ENCODE measurements at places on chromosomes 5 and 9.

DNA sequence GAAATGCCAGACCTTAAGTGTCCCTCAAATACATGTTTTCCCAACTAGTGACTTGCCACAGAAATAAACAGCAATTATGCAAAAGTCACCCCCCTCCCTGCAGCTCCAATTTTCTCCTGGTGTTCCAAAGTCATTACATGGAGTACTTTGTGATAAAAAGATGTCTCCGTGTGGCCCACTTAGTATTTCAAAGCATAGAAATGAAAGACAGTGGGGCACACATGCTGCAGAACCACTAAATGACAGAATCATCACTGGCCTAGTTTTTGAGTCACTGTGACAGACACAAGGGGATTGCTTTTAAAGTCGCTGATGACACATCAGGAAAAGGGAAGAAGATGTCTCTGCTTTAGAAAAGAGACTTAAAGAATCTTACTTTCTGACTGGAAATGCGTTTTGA, 323.4 kb downstream of the PSAT1 start:
- no peak for DNase-seq

GRCh38 chr9:136229096-136230065, 16.2 kb downstream of the QSOX2 start:
- DNase-seq, result no peak

DNA sequence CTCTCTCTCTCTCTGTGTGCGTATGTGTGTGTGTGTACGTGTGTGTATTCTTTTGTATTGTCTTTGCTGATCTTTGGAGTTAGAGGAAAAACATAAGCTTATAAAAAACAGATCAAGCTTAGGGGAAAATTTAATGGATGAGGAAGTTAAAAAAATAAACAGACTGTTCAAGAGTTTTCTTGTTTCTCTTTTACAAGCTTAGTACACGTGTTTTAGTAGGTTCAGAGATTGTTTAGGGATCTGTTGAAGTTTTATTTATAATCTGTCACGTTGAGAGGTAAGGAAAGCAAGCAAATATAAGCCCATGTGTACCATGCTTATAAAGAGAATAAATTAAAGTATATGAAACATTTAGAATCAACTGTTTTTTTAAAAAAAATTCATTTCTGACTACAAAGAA, 1470.3 kb upstream of the NUDT12 start:
- no peak for DNase-seq

GRCh38 chr5:68725905-68726683, 367.7 kb upstream of the SLC30A5 start:
- DNase-seq, result no peak

DNA sequence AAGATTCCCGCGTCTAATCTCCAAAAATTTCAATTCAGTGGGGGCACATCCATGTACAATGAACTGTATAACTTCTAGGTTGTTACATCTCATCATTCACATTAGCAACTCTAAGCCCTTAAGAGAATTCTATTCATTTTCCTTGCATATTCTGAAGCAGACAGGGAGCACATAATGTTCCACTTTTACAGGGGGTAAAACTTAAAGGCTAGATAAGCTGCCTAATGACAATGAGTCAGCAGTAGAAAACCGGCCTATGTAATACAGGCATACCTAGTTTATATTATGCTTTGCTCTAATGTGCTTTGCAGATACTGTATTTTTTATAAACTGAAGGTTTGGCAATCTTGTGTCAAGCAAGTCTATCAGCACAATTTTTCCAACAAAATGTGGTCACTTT, 40.4 kb downstream of the PTAR1 start:
- DNase-seq, result no peak

DNA sequence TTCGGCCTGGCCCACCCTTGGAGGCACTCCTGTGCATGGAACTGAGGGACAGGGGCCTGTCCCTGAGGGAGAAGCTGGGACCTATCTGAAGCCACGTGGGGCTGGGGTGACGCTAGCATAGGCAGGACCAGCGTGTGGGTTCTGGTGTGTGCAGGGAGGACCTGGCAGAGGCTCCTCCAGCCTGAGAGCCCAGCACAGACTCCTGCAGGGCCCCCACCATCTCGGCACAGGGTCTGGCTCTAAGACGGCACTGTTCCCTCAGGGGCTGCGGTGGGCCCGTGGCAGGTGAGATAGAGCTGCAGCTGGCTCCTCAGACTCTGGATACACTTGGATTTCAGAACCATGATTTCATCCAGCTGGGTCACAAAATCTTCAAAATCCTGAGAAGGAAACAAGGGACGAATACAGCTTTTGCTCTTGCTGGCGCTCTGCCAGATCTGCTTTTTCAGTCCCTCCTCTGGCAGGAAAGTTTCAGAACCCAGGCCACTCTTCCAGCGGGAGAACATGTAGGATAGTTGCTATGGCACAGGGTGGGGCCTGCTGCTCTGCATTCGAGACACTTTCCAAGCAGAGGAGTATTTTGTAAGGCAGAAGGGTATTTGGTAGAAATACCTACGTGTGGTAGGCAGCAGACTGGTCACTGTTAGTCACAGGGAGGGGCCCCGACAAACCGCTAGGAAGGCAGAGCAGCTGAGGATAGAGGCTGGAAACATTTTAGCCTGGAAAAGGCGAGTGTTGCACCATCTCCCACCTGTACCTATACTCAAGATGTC, 74.7 kb downstream of the KIF24 start:
- peak; percentile 72 for DNase-seq

- DNase-seq, result no peak
Observed at GRCh38 chr5:125209650-125210049, 463.2 kb upstream of the ZNF608 start.

DNA sequence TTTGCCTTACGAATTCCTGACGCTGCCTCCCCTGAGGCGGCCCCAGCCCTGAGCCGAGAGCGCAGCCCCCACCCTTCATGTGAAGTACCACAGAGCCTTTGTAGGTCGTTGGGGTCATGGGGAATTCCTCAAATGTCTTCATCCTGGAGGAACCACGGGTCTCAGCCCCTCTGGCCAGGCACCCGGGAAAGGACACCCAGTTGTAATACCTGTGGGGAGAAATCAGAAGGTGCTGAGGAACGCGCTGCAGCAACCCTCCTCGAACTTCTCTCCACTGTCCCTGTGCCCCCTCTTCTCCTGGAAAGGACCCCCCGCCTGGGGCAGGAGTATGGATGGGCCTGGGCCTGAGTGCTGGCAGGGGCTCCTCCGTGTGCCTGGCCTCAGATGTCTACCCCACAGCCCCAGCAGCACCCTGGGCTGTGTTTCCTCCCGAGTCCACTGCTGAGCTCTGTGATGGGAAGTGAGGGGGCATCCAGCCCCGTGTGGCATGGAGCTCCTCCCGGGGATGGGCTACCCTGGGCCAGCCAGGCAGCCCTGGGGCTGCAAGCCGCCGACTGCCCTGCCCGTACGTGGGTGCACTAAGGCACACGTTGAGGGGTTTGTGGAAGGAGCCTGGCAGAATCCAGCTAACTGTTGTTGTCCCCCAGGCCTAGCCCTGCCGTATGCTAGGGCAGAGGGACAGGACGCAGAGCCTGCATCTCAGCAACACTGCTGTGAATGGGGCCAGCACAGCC, 18.7 kb upstream of the SCGB3A1 start:
- no peak for DNase-seq

GRCh38 chr9:123881604-123882003, 48.3 kb downstream of the DENND1A start:
- no peak for DNase-seq

GRCh38 chr5:66697796-66698564, 101.8 kb downstream of the MAST4 start:
- no peak for DNase-seq

- DNase-seq, result no peak
Observed at GRCh38 chr9:78370991-78371390, 74.1 kb downstream of the PSAT1 start.

DNA sequence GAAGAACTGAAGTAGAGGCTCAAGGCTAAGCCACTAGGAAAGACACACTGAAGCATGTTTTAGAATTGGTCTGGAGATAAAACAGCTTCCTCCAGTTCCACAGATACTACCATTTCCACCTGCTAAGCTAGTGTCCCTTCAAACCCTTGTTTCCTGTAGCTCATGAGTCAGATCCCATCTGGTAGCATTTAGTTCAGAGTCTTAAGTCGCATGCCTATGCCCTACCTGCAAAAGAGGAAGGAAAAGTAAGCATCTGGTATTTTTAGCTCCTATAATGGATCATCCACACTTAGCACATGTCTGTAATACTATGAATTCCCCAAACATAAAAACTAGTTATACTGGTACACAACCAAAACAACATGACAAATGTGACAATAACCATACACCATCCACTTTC, 92.1 kb downstream of the CDKN2A start:
- DNase-seq, result no peak

DNA sequence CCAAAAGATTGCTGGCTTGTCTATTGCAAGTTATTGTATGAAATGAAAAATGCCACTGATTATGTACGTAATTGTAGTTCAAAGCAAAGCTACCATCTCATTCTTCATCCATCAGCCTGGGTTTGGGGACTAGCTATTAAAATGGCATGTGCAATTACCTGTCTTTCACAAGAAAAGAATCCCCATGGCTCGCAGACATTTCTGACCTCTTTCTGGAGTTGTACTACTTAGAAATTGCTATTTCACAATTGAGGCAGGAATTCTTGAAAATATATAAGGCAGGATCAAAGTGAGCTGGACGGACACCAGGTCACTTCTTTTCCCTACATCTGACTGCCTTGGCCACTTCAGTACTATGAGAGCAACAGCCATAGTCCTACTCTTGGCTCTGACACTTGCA, at the start of gene SPINK9:
SPINK9 (plus strand) TSS at position 301 of the 400 bp plus-strand sequence; CDS start at position 356, 55 bp downstream.
- no peak for DNase-seq
